Gastrocnemius medialis (tissue), 4 donors: ENCODE measurements at places on chromosomes 13 and 19.

DNA sequence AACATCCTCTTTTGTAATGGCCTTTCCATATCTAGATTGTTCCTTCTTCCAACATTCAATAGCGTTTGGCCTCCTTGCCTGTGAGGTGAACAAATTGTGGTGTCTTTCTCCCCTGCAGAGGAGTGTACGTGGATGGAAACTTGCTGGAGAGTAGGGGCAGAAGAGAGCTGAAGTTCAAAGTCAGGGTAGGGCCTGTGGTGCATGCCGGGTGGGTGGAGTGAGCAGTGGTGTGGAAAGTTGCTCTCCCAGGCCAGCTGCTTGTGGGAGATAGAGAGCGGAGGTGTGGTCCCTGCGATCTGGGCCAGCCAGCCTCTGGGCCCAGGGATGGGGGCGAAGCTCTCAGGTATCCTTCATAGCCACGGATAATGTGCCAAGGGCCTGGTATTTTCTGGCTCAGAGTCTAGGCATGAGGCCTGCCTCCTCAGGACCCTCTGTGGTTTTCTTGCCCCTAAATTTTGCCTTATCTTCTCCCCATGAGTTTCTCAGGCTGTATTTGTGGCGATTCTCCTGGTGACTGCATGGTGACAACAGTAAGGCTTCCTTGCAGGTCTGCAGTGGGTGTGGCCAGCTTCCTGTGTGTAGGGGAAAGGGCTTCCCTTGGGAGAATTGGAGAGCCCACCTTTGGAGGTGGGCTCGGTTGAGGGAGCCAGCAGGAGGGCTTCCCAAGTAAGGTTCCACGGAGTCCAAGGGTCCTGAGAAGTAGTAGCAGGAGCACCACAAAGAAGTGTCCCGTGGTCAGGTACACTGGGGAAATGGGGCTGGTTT is 6.7 kb downstream of the RGCC start:
- peaks cover 13% of the 10 kb centered on the region for H3K27me3 ChIP-seq
- DNase-seq, result no peak
- H3K27ac ChIP-seq, result peak overlapping the region; percentile 42
- peaks cover 18% of the 10 kb centered on the region for H3K36me3 ChIP-seq
- no peak overlapping the region for H3K4me3 ChIP-seq

GRCh38 chr19:17357724-17358123 is 19.4 kb downstream of the PLVAP start:
- peak overlapping the region; percentile 12 for H3K27ac ChIP-seq
- DNase-seq, result no peak
- H3K4me3 ChIP-seq, result no peak overlapping the region
- peaks cover 4% of the 10 kb centered on the region for H3K27me3 ChIP-seq
- no peaks in the 10 kb centered on the region for H3K36me3 ChIP-seq

DNA sequence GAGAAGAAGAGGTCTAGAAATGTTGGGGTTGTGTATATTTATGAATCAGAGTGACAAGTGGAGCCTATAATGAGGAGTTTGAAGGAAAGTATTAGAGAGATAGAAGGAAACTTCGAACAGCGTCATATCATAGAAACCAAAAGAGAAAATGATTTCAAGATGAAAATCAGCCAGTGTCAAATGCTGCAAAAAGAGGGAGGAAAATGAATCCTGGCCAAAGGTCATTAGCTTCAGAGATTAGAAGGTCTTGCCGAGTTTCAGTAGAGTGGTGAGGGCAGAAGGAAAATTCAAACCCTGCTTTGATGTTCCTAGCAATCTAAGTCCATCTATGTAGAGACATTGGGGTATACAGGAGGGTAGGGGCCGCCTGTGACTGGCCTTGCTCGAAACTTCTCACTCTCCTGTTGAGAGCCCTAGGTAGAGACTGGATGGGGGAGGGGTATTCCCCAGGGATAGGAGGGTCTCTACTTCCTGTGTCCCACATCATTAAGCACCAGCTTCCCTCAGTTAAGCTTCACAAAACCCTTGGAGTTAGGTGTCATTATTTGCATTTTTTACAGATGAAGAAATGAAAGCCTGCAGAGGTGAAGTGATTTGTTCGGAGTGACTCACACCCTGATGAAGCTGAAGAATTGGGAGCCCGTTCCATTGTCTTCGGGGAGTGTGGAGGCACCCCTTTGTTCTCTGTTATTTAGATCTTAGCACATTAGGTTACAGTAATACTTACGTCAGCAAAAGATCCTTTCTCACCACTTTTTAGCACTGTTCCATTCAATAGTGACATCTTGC is 62.8 kb downstream of the FGF9 start:
- no peak overlapping the region for H3K27ac ChIP-seq
- no peak for DNase-seq
- H3K4me3 ChIP-seq, result no peak overlapping the region
- peaks cover 10% of the 10 kb centered on the region for H3K4me1 ChIP-seq
- no peaks in the 10 kb centered on the region for H3K36me3 ChIP-seq

- H3K4me3 ChIP-seq, result no peak overlapping the region
- no peak for DNase-seq
- no peaks in the 10 kb centered on the region for H3K36me3 ChIP-seq
- H3K27me3 ChIP-seq, result no peaks in the 10 kb centered on the region
- no peak overlapping the region for H3K27ac ChIP-seq
Observed at GRCh38 chr13:65336916-65337315, 1893.2 kb downstream of the PCDH9 start.

GRCh38 chr19:43562698-43563241 is 12.6 kb downstream of the XRCC1 start:
- H3K27ac ChIP-seq, result peak overlapping the region; percentile 58
- H3K4me3 ChIP-seq, result no peak overlapping the region
- DNase-seq, result peak; percentile 69

- no peak overlapping the region for H3K4me3 ChIP-seq
- no peak overlapping the region for H3K27ac ChIP-seq
- H3K36me3 ChIP-seq, result no peaks in the 10 kb centered on the region
- no peaks in the 10 kb centered on the region for H3K27me3 ChIP-seq
- DNase-seq, result no peak
Observed at GRCh38 chr13:25943658-25944057, 108.2 kb downstream of the SHISA2 start.

- DNase-seq, result no peak
- H3K4me1 ChIP-seq, result no peaks in the 10 kb centered on the region
- no peaks in the 10 kb centered on the region for H3K27me3 ChIP-seq
- no peaks in the 10 kb centered on the region for H3K36me3 ChIP-seq
Observed at GRCh38 chr19:51535535-51535934, 4.1 kb upstream of the SIGLEC6 start.

GRCh38 chr13:39688278-39688677 is 32.8 kb downstream of the COG6 start:
- no peak overlapping the region for H3K4me3 ChIP-seq
- H3K36me3 ChIP-seq, result no peaks in the 10 kb centered on the region
- no peaks in the 10 kb centered on the region for H3K27me3 ChIP-seq
- H3K27ac ChIP-seq, result no peak overlapping the region
- H3K4me1 ChIP-seq, result no peaks in the 10 kb centered on the region

DNA sequence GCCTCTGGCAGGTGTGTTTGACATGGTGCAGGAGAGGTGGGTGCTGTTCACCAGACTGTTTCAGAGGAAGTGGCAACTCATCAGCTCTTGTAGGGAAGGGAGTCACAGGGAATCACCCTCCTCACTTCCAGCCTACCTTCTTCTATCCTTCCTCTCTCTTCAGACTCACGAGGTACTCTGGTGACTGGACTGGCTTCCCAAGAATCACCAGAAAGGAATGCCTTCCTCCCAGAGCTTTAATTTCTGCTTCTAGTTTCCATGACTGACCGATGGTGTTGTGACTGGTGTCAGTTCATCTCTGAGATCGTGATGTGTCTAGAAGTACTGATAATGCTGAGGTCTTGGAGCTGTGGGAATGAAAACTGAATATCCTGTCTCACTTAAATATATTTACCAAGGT is 247.3 kb downstream of the KCTD12 start:
- H3K4me1 ChIP-seq, result no peaks in the 10 kb centered on the region
- DNase-seq, result no peak
- H3K36me3 ChIP-seq, result no peaks in the 10 kb centered on the region
- H3K4me3 ChIP-seq, result no peak overlapping the region

DNA sequence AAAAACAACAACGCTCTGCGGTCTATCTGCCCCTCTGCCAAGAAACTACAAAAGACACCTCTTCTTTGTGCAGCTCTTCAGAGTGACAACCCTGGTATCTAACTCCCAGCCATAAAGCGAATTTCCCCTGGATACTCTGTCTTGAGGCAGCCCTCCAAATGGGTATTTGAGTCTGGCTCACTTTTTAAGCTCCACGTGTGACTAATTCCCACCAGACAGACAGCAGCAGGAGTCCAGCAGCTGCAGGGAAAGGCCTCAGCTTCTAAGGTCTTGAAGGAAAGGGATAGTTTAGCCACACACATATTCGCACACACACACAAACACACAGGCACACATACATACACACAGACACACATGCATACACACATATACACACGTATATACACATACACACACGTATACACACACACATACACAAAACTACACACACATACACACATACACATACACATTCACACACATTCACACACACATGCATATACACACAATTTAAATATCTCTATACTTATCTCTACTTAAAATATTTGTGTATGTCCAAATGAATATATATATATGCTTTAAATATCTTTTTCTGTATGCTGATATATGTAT is 188.8 kb downstream of the TSHZ3 start:
- H3K4me1 ChIP-seq, result no peaks in the 10 kb centered on the region
- DNase-seq, result no peak
- H3K27me3 ChIP-seq, result no peaks in the 10 kb centered on the region
- H3K4me3 ChIP-seq, result no peak overlapping the region

DNA sequence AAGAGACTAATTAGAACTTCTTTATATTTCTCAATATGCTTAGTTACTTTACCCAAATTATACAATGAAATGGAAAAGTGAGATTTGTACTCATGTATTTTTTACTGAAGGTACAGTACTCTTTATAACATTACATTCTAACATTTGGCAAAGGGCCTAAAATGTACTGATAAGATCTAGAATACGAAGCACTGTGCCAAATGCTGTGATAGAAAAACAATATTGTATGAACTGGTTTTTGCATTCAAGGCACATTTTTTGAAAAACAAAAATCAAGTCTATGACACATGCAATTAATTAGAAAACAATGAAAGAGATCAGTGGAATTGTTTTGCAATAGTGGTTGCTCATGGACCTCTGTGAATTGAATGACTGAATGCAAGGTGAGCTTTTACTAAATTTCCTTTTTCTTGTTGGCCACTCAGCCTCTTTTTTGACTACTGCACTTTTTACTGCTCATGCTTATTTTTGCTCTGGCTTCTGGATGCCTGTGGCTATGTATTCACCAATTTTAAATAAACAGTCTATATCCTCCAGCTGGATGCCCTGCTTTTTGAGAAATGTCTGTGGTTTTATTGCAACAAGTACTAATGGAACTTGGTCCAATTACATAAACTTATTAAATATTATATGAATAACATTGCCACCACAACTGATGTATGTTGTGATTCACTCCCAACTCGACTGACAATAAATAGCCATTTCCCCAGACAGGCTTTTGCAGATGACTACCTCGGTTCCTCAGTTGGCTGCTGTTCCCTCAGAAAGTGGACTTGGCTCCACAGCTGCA is 41.4 kb upstream of the OBI1 start:
- H3K4me3 ChIP-seq, result no peak overlapping the region
- no peak overlapping the region for H3K27ac ChIP-seq
- no peaks in the 10 kb centered on the region for H3K27me3 ChIP-seq

DNA sequence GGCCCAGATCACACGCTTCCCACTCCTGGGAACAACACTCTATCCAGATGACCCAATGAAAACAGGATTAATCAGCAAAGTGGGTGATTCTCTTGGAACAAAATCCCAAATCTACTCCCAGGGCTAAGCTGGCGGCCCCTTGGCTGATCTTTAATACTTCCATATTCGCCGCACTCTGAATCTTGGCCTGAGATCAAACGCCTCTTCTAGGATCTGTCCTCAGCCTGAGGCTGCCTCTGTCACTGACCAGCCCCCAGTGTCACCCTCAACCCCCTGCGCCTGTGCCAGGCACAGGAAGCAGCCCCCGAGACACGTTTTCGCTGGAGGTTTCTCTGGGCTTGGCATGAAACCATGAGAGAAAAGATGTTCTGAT is 2.4 kb upstream of the CTXN1 start:
- peaks cover 30% of the 10 kb centered on the region for H3K36me3 ChIP-seq
- DNase-seq, result no peak
- H3K4me1 ChIP-seq, result peaks cover 20% of the 10 kb centered on the region
- peak overlapping the region; percentile 71 for H3K27ac ChIP-seq
- H3K4me3 ChIP-seq, result no peak overlapping the region

DNA sequence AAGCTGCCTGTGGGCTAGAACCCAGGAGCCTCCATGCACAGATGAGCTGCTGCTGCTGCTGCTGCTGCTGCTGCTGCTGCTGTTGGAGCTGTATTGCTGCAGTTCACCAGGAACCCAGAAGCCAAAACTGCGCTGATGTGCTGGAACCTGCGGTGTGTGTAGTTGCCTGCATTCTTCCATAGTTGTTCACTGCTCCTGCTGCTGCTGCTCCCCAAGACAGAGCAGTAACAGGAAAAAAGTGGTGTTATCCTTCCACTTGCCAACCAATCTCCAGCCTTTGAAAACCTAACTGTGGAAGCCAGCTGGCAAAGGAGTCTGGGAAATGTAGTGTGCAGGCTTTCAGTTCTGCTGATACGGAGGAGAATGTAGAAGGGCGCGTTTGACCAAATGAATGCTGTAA is 37.9 kb downstream of the ARHGAP35 start:
- H3K27me3 ChIP-seq, result no peaks in the 10 kb centered on the region
- H3K4me3 ChIP-seq, result no peak overlapping the region
- H3K4me1 ChIP-seq, result peaks cover 54% of the 10 kb centered on the region

- peaks cover 83% of the 10 kb centered on the region for H3K4me1 ChIP-seq
- H3K27me3 ChIP-seq, result no peaks in the 10 kb centered on the region
- H3K36me3 ChIP-seq, result no peaks in the 10 kb centered on the region
- H3K27ac ChIP-seq, result peak overlapping the region; percentile 85
Observed at GRCh38 chr13:98484289-98485219, 92.4 kb downstream of the STK24 start.

- no peak overlapping the region for H3K27ac ChIP-seq
- no peaks in the 10 kb centered on the region for H3K36me3 ChIP-seq
- H3K4me3 ChIP-seq, result no peak overlapping the region
Observed at GRCh38 chr19:5349041-5349440, 8.4 kb upstream of the PTPRS start.

DNA sequence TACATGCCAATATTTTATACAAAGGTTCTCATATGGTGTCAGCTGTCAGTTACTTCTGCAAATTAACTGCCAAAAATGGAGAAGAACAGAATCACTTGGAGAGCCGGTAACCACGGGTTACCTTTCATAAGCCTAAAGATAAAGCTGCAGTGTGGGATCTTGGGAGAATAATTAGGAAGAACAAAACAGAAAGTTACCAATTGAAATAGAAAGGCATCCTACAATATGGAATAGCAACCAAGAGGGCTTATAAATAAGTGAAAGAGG is 74.2 kb downstream of the TSHZ3 start:
- H3K27me3 ChIP-seq, result no peaks in the 10 kb centered on the region
- no peaks in the 10 kb centered on the region for H3K4me1 ChIP-seq
- DNase-seq, result no peak

GRCh38 chr13:31638577-31638976 is 100.7 kb upstream of the RXFP2 start:
- no peaks in the 10 kb centered on the region for H3K4me1 ChIP-seq
- no peaks in the 10 kb centered on the region for H3K27me3 ChIP-seq
- DNase-seq, result no peak
- no peak overlapping the region for H3K4me3 ChIP-seq
- H3K36me3 ChIP-seq, result no peaks in the 10 kb centered on the region
- no peak overlapping the region for H3K27ac ChIP-seq
